ENCODE measurements at places on chromosomes 11 and 22.
A peak's percentile ranks its signal among the peaks of the same experiment; 100 is the strongest.

DNA sequence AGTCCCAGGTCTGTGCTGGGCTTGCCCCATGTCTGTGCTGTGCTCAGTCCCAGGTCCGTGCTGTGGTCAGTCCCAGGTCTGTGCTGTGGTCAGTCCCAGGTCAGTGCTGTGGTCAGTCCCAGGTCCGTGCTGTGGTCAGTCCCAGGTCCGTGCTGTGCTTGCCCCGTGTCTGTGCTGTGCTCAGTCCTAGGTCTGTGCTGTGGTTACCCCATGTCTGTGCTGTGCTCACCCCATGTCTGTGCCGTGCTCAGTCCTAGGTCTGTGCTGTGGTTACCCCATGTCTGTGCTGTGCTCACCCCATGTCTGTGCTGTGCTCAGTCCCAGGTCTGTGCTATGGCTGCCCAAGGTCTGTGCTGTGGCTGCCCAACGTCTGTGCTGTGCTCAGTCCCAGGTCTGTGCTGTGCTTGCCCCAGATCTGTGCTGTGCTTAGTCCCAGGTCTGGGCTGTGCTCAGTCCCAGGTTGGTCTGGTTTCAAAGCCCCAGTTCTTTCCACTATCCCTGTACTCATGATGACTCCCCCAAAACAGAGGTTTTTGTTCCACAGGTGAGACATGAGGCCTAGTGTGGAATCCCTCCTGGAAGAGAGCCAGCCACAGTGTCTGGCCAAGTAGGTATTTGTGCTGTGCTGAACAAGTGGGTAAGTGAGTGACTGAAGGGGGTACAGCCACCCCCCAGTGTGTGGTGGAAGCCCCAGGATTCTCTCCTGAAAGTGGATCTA lies 34.8 kb downstream of the IRAG1 start:
- peak; percentile 70 for DNase-seq
- H3K27me3 ChIP-seq = no peaks in the 10 kb centered on the region
- H3K4me1 ChIP-seq = peaks cover 94% of the 10 kb centered on the region
- H3K36me3 ChIP-seq = no peaks in the 10 kb centered on the region

GRCh38 chr22:45510376-45511232 lies 7.9 kb downstream of the FBLN1 start:
- peaks cover 43% of the 10 kb centered on the region for H3K4me1 ChIP-seq
- no peak for DNase-seq
- H3K27me3 ChIP-seq = no peaks in the 10 kb centered on the region
- no peaks in the 10 kb centered on the region for H3K36me3 ChIP-seq

DNA sequence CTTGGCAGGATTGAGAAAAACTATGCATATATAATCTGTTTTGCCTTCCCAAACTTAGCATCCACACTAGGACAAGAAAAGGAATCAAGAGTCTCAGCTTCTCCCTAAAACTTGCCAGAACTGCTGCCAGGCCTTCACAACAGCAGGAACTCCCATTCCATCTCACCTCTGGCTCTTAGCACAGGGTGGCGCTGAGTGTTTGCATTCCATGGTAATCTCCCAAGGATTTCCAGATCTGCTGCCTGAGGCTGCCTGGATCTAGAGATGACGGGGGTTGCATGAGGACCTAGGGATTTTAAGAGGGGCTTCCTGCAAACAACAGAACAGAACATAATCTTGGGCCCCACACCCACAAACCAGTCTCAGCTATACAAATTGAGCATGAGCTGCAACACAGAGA lies 87.1 kb upstream of the OPCML start:
- no peaks in the 10 kb centered on the region for H3K36me3 ChIP-seq
- no peak overlapping the region for H3K27ac ChIP-seq
- no peak for DNase-seq
- no peak overlapping the region for H3K4me3 ChIP-seq

- H3K4me3 ChIP-seq = no peak within 1 kb of the TSS
- no peak for DNase-seq
- no peaks in the 10 kb centered on the region for H3K36me3 ChIP-seq
- H3K27ac ChIP-seq = no peak within 1 kb of the TSS
- no peaks in the 10 kb centered on the region for H3K27me3 ChIP-seq
Observed at GRCh38 chr11:58508005-58508404, at the start of gene OR5B21. TSS of gene OR5B21 (minus strand) at chr11:58508105. CDS start at chr11:58508105, 0 bp downstream.

- H3K27me3 ChIP-seq = peaks cover 9% of the 10 kb centered on the region
- no peak within 1 kb of the TSS for H3K27ac ChIP-seq
- H3K4me1 ChIP-seq = no peaks in the 10 kb centered on the region
- no peaks in the 10 kb centered on the region for H3K36me3 ChIP-seq
Observed at GRCh38 chr11:67639438-67639859, at the start of gene TBX10. TSS of gene TBX10 (minus strand) at chr11:67639763. CDS start at chr11:67639472, 291 bp downstream.

DNA sequence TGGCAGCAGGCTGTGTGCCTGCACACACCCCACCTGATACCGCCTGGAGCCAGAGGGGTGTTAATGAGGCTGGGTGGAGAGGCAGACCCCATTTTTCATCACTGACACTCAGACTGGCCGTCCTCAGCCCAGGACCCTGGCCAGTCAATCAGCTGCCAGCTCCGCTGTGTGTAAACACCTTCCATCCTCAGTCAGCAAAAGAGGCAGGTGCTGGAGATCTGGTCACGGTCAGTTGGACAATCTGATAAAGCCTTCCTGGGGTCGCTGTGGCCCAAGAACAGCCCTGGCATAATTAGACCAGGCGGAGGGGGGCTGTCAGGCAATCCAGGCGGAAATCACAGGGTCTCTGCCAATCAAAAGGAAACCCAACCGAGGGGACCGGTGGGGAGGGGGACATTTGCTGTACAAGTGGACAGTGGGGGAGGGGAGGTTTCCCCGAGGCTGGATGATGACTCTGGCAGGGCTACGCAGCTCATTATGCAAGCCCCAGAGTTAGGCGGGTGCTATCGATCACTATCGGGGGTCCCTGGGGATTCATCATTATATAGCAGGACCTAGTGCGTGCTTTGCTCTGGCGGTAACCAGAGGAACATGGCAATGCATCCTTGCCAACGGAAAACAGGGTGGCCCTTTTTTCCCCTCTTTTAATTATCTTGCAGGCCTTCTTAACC lies 72.9 kb downstream of the ABTB2 start:
- no peaks in the 10 kb centered on the region for H3K4me1 ChIP-seq
- H3K4me3 ChIP-seq = no peak overlapping the region
- H3K36me3 ChIP-seq = no peaks in the 10 kb centered on the region
- H3K27me3 ChIP-seq = no peaks in the 10 kb centered on the region

GRCh38 chr22:26609287-26609686 lies 8.5 kb downstream of the CRYBB1 start:
- no peak overlapping the region for H3K4me3 ChIP-seq
- no peaks in the 10 kb centered on the region for H3K36me3 ChIP-seq
- H3K27ac ChIP-seq = no peak overlapping the region
- peaks cover 11% of the 10 kb centered on the region for H3K27me3 ChIP-seq

GRCh38 chr11:48880021-48880441 lies 103.7 kb downstream of the TRIM51G start:
- H3K27me3 ChIP-seq = no peaks in the 10 kb centered on the region
- DNase-seq = peak; percentile 50
- H3K4me1 ChIP-seq = no peaks in the 10 kb centered on the region
- no peak overlapping the region for H3K27ac ChIP-seq
- H3K36me3 ChIP-seq = no peaks in the 10 kb centered on the region

DNA sequence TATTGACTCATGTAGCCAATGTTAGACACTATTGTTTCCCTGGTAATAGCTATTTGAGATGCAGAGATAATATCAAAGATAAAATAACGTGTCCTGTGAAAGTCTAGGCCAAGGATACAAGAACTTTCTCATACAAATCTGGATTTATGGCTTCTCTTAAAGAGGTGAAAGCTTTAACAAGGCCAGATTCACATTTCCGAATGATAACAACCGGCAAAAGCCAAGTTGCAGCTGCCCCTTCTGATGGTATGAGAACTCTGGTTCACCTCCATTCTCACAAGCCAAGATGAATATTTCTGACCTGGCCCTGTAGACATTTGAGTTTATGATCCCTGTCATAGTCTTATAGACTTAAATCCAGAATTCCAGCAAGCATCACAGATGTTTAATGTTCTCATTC lies 230.4 kb upstream of the ZC3H12C start:
- DNase-seq = no peak
- no peaks in the 10 kb centered on the region for H3K4me1 ChIP-seq
- no peak overlapping the region for H3K4me3 ChIP-seq
- H3K36me3 ChIP-seq = no peaks in the 10 kb centered on the region

DNA sequence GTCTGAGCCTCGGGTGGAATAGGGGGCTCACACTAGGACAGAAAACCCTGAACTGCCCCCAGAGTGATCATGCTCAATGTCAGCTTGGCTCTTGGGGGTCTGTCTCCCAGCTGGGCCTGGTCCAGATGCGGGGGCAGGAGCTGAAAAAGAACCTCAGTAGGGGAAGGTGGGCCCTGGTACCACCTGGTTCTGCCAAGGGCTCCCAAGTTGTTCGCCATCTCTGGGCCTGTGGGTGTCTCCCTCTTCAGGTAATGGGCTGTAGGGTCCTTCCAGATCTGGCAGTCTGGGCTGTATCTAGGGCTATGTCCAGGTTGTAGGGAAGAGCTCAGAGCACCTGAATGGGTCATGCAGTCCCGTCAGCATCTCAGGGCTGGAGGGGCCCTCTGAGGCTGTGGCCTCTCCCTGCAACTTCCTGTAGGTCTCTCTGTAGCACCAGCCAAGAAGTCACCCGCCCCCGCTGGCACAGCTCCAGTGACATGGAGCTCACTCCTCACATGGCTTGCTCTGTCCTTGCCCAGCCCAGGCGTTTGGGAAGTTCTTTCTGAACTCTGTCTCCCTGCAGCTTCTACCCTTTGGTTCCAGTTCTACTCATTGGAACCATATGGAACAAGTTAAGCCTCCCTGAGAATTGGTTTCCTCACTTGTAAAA lies 33.0 kb upstream of the SOX10 start:
- no peaks in the 10 kb centered on the region for H3K27me3 ChIP-seq
- peak overlapping the region; percentile 77 for H3K27ac ChIP-seq
- H3K36me3 ChIP-seq = no peaks in the 10 kb centered on the region

- no peak overlapping the region for H3K4me3 ChIP-seq
- no peak for DNase-seq
- H3K4me1 ChIP-seq = no peaks in the 10 kb centered on the region
- no peak overlapping the region for H3K27ac ChIP-seq
- H3K36me3 ChIP-seq = peaks cover 6% of the 10 kb centered on the region
- no peaks in the 10 kb centered on the region for H3K27me3 ChIP-seq
Observed at GRCh38 chr11:100972046-100972445, 157.6 kb downstream of the PGR start.

GRCh38 chr22:47457509-47458300 lies 695.3 kb downstream of the TBC1D22A start:
- H3K4me3 ChIP-seq = no peak overlapping the region
- no peaks in the 10 kb centered on the region for H3K27me3 ChIP-seq
- no peaks in the 10 kb centered on the region for H3K36me3 ChIP-seq
- H3K27ac ChIP-seq = no peak overlapping the region
- DNase-seq = no peak

DNA sequence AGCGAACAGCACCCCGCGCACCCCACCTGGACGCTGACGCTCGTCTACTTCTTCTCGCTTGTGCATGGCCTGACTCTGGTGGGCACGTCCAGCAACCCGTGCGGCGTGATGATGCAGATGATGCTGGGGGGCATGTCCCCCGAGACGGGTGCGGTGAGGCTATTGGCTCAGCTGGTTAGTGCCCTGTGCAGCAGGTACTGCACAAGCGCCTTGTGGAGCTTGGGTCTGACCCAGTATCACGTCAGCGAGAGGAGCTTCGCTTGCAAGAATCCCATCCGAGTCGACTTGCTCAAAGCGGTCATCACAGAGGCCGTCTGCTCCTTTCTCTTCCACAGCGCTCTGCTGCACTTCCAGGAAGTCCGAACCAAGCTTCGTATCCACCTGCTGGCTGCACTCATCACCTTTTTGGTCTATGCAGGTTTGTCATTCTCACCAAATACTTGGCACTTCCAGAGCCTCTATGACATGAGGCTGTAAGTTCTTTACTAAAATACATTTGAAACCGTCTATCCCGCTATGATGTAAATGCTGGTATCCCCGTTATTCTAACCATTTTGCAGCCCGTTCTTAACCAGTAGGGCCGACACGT lies 535 bp downstream of the AQP11 start:
- peak overlapping the region; percentile 78 for H3K4me3 ChIP-seq
- no peaks in the 10 kb centered on the region for H3K27me3 ChIP-seq
- peak overlapping the region; percentile 84 for H3K27ac ChIP-seq

DNA sequence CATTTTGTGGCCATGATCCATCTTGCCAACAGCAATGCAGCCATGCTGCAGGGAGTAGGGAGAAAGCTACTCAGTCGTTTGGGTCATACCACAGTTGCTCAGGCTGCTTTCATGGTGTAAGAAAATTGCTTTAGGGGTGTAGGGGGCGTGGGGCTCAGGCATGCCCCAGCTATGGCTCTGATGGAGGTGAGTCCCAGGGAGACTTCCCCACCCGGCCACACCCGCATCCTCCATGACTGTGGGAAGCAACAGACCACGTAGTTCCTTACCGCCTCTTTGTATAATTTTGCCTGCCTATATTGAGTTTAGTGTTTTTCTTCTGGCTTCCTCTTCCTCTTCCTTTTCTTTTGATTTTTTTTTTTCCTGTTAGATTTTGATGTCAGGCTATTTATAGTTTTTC lies 58.8 kb downstream of the SPECC1L start:
- H3K27ac ChIP-seq = no peak overlapping the region
- no peaks in the 10 kb centered on the region for H3K4me1 ChIP-seq
- no peak overlapping the region for H3K4me3 ChIP-seq
- H3K36me3 ChIP-seq = peaks cover 67% of the 10 kb centered on the region
- DNase-seq = no peak
- no peaks in the 10 kb centered on the region for H3K27me3 ChIP-seq

DNA sequence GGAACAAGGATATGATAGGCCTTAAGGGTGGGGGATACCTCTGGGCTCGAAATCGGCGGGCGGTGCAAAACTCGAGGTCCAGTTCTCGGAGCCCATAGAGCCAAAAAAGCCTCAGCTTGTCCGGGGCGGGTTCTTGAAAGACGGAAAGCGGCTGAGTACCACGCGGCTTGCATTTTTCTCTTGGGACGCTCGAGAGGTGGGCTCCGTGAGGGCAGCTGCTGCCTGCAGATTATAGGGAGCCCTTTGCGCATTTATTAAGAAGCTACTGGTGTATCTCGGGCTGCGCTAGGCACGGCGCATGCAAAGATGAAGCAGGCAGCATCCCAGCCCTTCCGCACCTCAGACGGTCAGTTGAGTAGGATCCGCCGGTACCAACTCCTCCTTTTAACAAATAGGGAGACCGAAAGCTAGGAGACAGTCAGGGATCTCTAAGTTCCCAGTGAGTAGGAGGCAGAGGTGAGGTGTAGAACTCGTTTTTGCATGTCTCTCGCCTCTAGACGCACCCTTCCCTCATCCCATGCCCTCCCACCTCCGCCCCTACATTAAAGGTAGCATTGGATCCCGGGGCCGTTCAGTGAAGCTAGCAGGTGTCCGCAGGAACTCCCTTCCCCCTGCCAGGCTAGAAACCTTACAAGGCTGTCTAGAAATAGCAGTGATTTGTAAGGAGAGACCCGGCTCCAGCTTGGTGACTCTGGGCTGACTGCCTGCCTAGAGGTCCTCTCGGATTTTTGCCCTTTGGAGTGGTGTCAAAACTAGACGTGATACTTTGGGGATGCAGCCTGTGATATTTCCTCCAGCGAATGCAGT lies 768 bp downstream of the LDHA start:
- H3K4me1 ChIP-seq = no peaks in the 10 kb centered on the region
- peak overlapping the region; percentile 72 for H3K4me3 ChIP-seq
- H3K27ac ChIP-seq = peak overlapping the region; percentile 99
- no peaks in the 10 kb centered on the region for H3K27me3 ChIP-seq
- H3K36me3 ChIP-seq = peaks cover 18% of the 10 kb centered on the region

GRCh38 chr11:6655020-6655789 lies 404 bp downstream of the DCHS1 start:
- no peaks in the 10 kb centered on the region for H3K4me1 ChIP-seq
- H3K27ac ChIP-seq = peak overlapping the region; percentile 88
- peak; percentile 74 for DNase-seq
- H3K36me3 ChIP-seq = no peaks in the 10 kb centered on the region
- no peaks in the 10 kb centered on the region for H3K27me3 ChIP-seq
- H3K4me3 ChIP-seq = peak overlapping the region; percentile 67
